ENCODE measurements at places on chromosomes 3 and 15. TPM values are rescaled to one million over a fixed set of nuclear protein-coding genes. Genes with fewer than 3 reads are reported as not detected.

Gene TMA7
- total RNA-seq: 186 TPM

DNA sequence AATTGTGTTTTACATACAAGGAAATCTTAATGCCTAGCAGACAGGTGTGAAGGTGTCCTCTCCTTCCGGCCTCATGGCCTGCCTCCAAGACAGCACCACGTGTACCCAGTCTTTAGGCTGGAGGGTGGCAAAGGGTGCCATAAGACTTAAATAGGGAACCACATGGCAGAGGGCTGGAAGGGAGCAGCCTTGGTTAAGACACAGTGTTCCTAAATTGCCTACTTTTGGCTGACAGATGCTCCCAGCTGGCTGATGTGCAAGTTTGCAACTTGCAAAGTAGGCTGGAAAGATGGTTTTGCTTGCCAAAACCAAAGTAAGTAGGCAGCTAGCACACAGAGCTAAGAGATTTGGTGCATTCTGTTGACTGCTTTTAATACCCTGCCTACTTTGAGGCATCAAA is 45.2 kb downstream of the CCNB2 start:
- no peak for DNase-seq
- H3K4me1 ChIP-seq: peaks cover 17% of the 10 kb centered on the region
- no peak overlapping the region for H3K4me3 ChIP-seq
- no peaks in the 10 kb centered on the region for H3K27me3 ChIP-seq
- H3K36me3 ChIP-seq: peaks cover 39% of the 10 kb centered on the region

Gene PRRT3
- 7.9 TPM for total RNA-seq

GRCh38 chr15:95291898-95292472 is 1038.5 kb upstream of the NR2F2 start:
- no peak for DNase-seq
- peaks cover 47% of the 10 kb centered on the region for H3K4me1 ChIP-seq
- H3K36me3 ChIP-seq: peaks cover 2% of the 10 kb centered on the region
- H3K4me3 ChIP-seq: no peak overlapping the region

GRCh38 chr3:14649466-14649865 is 2.1 kb upstream of the CCDC174 start:
- peaks cover 25% of the 10 kb centered on the region for H3K4me1 ChIP-seq
- DNase-seq: no peak
- H3K4me3 ChIP-seq: no peak overlapping the region
- peaks cover 6% of the 10 kb centered on the region for H3K27me3 ChIP-seq
- no peak overlapping the region for H3K27ac ChIP-seq

- H3K4me1 ChIP-seq: no peaks in the 10 kb centered on the region
- peaks cover 64% of the 10 kb centered on the region for H3K27me3 ChIP-seq
- H3K36me3 ChIP-seq: no peaks in the 10 kb centered on the region
- no peak overlapping the region for H3K27ac ChIP-seq
These were observed 139.8 kb upstream of the PRR20G start for GRCh38 chr3:127427666-127428065.

DNA sequence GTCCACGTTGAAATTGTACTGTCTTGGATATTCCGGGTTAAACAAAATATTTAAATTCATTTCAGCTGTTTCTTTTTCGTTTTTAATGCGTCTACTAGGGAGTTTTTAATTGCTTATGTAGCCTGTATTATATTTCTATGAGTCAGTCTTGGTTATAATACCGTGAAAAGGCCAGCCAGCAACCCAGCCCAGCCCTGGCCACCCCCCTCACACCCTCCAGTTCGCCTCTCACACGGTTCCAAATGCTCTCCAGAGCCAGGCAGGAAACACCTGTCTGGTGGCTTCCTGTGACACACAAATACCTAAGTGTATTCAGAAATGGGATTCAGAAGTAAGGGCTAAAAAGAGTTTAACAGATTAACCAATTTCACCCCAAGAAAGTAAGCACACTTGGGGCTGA is 4.4 kb downstream of the SH3BP5 start:
- DNase-seq: no peak
- no peak overlapping the region for H3K27ac ChIP-seq
- H3K27me3 ChIP-seq: no peaks in the 10 kb centered on the region
- no peak overlapping the region for H3K4me3 ChIP-seq

DNA sequence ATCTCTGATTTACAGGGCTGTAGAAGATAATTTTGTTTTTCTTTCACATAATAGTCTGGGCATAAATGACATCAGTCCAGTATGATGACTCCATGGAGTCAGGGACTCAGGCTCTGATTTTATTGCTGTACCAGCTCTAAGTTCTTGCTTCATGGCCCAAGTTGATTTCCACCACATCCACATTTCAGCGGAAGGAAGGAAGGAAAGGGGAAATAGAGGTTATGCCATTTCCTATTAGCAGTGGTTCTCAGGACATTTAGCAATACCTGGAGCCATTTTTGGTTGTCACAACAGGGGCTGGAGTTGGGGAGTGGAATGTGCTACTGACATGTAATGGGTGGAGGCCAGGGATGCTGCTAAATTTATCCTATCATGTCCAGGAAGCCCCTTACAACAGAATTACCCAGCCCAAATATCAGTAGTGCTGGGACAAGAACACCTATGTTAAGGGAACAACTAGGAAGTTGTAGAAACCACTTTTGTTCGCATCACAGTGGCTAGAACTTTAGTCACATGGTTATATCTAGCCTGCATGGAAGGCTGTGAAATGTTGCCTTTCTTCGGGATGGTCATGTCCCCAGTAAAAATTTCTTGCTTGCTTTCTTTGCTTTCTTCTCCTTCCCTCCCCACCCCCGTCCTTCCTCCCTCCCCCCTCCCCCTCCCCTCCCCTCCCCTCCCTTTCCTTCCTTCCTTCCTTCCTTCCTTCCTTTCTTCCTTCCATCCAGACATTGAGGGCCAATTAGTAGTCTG is 42.1 kb downstream of the OXSR1 start:
- no peak overlapping the region for H3K27ac ChIP-seq
- no peak for DNase-seq
- peaks cover 28% of the 10 kb centered on the region for H3K36me3 ChIP-seq
- H3K27me3 ChIP-seq: no peaks in the 10 kb centered on the region

Gene ABHD17C
- 17.7 TPM for total RNA-seq
